ENCODE measurements at places on chromosomes 5 and 9.

DNA sequence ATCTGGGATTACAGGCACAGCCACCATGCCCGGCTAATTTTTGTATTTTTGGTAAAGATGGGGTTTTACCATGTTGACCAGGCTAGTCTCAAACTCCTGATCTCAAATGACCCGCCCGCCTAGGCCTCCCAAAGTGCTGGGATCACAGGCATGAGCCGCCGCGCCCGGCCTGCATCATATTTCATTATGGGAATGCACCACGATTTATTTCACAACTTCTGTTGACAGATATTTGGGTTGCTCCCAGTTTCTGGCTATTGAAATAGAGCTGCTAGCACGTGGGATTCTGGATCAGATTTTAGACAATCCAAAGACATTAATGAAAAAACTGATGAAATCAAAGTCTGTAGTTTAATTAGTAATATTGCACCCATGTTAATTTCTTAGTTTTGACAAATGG lies 48.4 kb upstream of the FUBP3 start:
- DNase-seq, result no peak

DNA sequence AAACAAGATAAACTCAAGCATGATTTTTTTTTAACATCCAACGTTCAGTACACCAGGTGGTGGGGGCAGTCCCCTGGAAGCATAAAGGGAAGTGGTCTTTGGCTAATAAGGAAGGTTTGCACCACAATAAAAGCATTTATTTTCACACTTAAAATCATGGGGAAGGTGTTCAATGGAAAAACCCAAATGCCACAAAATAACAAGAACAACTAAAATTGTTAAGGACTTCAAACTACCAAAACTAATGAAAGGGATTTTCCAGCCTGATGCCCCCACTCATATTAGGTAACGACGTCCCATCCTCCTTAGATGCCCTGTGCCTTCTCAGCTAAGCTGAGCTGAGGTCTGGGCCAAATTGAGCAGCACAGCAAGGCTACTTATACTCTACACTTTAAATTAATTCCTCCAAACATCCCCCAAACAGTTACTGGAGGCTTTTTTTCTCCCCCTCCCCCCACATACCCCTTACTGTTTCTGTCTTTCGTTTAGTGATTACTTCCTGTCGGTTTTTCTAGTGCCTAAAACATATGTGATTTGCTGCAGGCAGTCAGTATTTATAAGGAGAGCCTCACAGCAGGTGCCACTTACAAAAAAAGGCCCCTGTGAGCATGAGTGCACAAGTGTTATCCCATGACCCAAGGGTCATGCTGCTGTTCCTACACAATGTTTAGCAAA lies 259.7 kb upstream of the ZNF608 start:
- no peak for DNase-seq

- no peak for DNase-seq
Measured at GRCh38 chr9:34964458-34964857, 6.4 kb downstream of the PHF24 start.

DNA sequence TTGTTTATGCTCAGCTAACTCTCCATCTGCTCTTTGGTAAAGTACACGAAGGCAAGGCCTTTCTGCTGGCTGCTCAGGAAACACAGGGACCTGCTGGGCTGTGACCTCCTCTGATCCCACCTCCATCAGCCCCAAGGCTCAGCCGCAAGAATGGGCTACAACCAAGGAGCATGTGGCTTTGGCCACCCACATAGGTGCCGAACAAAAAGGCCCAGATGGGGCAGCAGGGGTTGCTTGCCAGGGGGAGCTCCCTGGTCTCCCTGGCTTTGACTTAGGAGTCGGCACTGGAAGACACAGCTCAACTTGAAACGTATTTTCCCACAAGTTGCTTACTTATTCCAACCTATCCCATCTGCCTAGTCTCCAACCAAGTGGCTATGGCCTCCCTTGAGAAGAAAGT lies 461.1 kb downstream of the ICE1 start:
- DNase-seq, result no peak

DNA sequence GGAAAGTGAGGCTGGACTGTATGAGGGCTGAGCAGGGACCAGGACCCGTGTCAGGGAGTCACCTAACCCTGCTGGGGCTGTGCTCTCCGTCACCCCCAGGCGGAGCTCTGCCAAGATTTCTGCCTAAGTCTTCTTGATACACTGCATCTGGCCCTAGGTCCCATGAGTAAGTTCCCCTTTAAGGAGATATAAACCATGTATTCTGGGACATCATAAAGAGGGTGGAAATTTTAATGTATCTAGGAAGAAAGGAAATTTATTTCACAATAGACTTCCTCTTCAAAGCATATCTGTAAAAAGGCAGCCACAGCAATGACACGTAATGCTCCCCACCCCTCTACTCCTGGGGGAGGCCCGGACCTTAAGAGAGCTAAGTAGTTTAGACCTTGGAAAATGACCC lies 183.4 kb downstream of the FBXL7 start:
- DNase-seq, result no peak

DNA sequence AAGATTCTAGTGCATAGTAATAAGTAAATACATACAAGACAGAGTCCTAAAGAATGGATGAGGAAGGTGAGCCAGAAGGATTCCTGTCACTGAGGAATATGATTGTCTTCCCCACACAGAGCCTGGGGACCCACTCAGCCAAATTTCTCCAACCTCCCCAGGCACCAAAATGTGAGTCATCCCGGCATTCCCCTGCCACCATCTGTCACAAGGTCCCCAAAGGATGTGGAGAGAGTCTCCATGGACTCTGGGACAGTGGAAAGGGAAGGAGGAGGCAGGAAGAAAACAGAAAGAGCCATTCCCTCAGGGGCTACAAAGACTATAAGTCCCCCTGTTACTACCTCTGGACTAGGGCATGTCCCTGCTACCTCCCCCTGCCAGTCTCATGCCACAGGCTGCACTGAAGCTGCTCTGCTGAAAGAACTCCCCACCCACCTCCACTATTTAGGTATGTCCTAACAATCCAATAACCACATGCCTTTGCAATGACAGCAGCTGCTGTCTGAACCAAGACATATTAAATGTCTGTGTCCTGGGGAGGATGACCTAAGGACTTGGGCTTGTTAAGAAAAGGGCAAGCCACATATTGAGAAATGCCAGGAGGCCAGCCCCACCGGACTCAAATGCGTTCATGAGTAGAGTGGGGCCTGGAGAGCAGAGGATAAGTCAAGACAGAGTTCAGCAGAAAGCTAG lies 10.7 kb upstream of the OR5C1 start:
- no peak for DNase-seq

DNA sequence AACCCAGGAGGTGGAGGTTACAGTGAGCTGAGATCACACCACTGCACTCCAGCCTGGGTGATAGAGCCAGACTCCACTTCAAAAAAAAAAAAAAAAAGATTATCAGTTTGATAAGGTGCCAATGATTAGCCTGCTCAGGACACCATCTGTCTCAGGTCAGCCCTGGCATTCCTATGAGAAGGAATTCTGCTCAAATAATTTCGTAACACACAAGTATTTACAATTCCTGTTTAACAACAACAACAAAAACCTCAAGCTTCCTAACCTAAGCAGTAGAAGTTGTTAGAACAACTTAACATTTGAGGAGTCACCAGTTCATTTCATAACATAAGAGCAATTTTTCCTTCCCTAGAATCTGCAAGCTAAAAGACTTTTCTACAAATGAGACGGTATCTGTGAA lies 85.0 kb downstream of the LHFPL2 start:
- no peak for DNase-seq

- DNase-seq, result no peak
Measured at GRCh38 chr9:133926165-133926856, 65.8 kb downstream of the VAV2 start.

- DNase-seq, result no peak
Measured at GRCh38 chr5:37873988-37874387, 34.1 kb upstream of the GDNF start.

DNA sequence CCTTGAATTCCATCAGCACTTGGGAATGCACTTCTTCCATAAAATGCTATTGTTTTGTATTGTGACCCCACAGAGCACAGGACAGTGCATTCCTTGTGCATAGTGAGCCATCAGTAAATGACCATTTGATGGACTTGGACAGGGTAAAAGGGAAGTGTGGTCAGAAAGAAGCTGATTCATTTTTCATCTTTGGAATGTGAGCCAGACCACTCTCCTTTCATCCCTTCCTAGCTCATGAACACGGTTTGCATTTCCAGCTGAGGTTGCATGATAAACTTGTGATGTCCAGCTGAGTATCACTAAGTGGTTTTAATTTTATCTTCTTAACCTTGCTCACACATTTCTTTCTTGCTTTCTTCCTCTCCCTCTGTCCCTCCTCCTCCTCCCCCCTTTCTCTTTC lies 101.3 kb downstream of the NUDT12 start:
- no peak for DNase-seq

DNA sequence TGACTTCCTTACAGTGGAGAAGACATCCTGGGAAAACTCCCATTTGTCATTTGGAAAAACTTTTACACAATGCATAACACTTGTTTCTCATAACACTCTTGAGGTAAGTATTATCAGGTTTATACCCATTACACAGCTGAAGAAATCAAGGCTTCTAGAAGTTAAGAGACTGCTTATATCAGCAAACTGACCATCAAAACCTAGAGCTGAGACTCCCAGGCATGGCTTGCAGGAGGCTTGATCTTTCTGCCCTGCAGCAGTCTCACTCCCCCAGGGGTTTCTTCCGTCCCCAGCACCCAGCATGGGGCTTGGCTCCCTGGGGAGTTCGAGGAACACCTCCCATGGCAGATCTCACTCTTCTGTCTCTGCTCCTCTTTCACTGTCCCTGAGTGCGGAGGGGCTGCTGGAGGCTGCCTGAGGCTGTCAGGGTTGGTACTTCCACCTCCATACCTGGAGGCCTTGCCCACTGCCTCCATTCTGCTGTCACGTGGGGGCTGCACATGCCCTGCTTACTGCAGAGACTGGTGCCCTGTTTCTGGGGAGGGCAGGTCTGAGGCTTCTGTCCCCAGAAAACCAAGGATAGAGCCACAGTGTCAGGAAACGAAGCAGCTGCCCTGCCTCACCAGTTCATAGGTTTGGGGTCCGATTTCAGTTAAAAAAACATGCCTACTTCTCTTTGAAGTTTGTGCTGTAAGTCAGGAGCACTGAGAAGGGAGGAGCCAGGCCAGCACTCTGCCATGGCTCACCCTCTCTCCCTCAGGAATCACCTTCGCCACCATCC lies 202.5 kb downstream of the PAX5 start:
- DNase-seq, result no peak

DNA sequence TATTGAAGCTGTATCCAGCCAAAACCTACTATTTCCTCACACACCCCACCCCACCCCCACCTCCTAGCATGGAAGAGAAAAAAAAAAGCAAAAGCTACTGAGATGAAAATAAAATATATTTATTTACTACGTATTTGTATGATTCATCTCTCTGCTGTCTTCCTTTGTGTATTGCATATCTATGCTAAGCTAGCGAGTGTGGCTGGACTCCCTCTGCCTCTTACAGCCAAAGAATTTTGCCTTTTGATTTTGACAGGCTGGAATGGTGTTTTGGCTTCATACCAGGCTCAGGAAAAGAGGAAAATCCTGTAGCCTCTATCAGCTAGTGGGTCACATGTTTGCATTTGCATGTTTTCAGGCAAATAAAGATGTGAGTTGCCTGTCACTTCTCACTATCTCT lies 2.2 kb downstream of the ABLIM3 start:
- no peak for DNase-seq

DNA sequence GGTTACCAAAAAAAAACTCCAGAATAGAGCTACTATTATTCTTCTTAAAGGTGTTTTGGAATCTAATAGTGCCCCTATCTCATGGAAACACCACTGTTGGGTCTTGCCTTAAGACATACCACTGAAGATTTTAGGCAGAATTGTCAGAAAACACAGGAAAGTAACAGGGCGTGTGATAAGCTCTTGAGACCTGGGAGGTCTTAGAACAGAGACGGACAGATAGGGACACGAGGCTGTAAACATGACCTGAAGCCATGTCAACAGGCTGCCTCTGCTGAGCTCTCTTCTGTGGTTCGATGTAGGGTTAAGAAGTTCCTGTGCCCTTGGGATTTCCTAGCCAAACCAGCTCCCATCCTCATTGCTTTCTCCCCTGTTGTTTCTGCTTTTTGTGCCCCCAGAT lies 69.3 kb downstream of the CTSL start:
- no peak for DNase-seq

- DNase-seq, result peak; percentile 74
Measured at GRCh38 chr9:38687389-38687842, 32.5 kb downstream of the FAM240B start.

GRCh38 chr5:142839711-142840346 lies 69.7 kb downstream of the ARHGAP26 start:
- no peak for DNase-seq

- no peak for DNase-seq
Measured at GRCh38 chr5:170437621-170438375, 48.6 kb upstream of the KCNMB1 start.

DNA sequence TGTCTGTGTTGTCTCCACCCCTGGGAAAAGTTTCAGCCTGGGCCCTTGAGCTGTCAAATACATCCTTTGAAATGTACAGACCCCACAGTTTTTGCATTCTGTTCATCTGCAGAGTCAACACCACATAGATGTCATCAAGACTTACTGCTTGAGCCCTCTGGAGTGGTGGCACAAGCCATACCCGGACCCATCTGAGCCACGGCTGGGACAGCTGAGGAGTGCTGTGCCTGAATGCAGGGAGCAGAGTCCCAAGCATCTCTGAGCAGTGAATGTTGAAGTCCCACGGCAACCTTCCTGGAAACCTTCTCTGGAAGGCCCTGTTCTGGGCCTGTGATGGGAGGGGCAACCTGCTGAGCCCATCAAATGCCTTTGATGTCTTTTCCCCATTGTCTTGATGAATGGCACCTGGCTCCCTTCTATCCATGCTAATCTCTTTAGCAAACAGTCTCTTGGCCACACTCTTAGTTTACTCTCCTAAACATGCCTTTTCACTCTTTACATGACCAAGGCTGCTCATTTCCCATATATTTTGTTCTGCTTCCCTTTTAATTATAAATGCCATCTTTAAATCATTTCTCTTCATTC lies 92.5 kb downstream of the ATPSCKMT start:
- no peak for DNase-seq

DNA sequence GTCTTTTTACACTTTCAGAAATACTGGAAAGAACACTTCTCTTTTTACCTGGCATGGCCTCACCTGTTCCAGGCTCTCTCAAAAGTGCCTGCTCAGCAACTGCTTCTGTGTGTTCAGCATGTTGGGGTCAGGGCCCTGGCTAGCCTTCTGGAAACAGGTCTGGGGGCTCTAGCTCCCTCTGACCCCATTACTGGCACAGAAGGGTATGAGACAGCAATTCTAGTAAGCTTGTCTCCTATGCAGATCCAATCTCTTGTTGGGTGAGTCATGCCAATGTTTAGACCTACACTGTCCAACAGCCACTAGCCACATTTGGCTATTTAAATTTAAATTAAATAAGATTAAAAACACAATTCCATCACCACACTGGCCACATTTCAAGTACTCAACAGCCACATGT lies 80.8 kb downstream of the MAPKAP1 start:
- DNase-seq, result no peak

- DNase-seq, result no peak
Measured at GRCh38 chr5:54398191-54398590, 57.3 kb upstream of the HSPB3 start.

DNA sequence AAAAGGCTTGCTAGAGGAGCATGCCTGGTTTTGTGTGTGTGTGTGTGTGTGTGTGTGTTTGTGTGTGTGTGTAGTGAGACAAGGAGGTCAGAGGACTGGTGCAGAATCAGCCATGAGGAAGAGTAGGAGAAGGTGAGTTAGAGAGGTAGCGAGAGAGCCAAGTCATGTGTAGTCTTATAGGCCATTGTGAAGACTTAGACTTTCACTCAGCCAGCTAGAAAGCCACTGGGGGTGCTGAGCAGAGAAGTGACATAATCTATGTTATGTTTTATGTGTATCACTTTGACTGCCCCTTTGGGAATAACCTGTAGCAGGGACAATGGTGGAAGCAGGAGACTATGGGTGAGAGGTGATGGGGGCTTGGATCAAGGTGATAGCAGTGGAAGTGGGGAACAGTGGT lies 180.5 kb upstream of the CLINT1 start:
- DNase-seq, result no peak

All from breast epithelium (tissue), 4 donors.